ENCODE measurements at places on chromosomes 3 and 15.

- no peak for DNase-seq
Measured at GRCh38 chr3:115325539-115325938, 178.5 kb upstream of the ZBTB20 start.

GRCh38 chr15:68427963-68428362, 4.0 kb downstream of the ITGA11 start:
- DNase-seq = no peak

GRCh38 chr3:66224220-66224619, 3.4 kb downstream of the SLC25A26 start:
- DNase-seq = no peak

GRCh38 chr3:14837186-14837877, 18.6 kb downstream of the FGD5 start:
- no peak for DNase-seq

DNA sequence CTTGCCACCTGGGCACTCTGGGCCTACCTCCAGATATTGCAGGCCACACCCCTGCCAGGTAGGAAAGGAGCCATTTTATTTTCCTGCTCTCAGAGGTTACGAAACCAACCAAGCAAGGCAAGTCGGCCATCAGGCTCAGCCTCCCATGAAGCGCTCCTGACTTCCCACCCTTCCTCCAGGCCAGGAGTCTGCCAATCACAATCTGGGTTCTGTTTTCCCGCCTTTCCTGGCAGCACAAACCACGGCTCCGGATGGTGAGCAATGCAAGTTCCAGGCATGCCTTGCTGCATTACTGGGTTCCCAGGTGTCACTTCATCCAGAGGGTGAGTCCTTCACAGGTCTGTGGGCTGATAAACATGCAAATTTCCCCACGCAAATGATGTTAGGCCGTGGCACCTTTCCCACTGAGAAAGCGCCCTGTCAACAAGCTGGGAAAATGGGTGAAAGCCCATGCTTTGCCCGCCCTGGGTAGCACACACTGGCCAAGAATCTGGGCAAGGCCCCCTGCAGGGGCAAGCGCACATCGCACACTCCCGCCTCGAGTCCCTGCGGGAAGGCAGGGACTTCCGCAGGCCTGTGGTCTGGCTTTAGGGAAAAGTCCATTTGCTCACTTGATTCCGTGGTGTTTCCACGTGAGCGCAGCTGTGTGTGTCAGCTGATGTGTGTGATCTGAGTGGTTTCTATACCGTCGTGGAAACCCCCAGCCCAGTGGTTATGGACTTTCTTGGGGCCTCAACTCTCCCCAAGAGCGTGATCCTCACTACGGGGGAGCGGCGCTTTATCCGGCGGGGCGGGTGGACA, 61.6 kb upstream of the RYK start:
- DNase-seq = no peak

- no peak for DNase-seq
Measured at GRCh38 chr3:38829404-38829803, 13.4 kb upstream of the SCN10A start.

DNA sequence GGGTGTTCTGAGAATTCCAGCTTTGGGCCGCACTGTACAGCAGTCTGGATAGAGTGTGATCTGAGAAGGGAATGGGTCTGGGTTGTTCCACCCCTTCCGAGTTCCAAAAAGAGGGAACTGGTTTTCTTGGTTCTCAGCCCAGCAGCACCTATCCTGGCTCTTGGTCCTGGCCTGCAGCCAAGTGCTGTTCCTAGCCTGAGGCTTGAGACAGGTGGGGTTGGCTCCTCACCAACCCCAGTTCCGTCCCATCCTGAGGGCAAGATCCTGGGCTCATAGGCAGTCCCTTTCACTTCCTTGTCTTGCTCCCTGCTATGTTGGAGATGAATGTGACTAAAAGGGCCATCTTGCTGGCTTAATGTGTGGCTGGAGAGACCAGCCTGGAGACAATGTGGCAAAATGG, 15.2 kb downstream of the IVD start:
- DNase-seq = no peak

DNA sequence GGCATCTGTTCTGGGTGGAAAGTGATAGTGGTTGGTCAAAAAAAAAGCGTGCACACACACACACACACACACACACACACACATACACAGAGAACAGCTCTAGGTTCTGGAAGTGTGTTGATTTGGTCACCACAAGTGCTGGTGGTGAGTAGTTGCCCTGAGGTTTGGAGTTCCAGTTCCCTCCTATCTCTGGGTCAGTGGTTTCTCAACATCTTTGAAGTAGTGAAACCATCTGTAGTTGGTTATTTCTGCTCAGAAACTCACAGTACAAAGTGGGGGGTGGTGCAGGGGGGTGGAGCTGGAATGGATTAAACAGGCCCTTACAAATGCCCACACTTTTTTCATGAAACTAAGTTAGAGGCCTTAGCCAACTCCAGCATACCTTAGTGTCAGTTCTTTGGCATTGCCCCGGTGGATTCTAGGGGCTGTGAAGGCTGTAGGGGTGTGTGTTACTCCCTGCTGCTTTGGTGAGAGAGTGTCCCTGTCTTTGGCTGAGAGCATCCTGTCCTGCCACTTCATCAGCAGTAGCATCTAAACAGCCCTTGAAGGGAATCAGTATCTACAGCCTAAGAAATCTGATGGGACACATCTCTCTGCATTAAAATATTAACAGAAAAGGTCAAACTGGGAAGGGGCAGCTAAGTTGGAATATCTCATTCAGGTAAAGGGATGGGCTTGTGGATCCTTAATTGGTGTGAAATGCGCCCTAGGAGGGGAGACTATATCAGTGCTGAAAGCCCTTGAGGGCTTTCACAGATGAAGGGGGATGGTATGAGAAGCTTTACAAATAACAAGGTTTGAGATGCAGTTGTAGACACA, 20.6 kb downstream of the SMAD3 start:
- peak; percentile 51 for DNase-seq

DNA sequence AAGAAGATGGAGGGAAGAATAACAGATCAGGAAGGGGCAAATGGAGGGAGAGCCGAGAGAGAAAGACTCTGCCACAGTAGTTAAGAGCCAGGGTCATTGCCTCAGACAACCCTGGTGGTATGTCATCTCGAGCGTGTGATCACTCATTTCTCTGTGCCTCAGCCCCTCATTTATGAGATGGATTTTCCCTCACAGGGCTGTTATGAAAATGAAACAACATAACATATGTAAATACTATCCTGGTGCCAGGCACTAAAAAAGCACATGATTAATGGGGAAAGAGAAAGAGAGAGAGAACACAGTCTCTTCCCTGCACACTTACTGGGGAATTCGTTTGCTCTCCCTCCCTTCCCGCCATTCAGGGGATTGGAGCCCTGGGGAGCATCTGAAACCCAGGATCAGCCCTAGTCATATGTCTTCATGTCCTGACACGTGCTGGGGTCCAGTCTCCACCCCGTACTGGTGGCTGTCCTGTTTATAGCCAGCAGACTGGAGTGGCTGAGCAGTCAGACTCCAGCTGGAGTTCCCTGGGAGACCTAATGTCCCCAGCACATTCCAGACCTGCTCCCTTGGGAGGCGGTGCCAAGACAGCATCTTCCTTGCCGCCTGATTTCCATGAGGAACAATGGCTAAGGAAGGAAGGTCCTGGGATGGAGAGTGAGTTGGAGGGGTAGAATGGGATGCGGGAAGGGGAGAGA, 14.7 kb upstream of the AMOTL2 start:
- no peak for DNase-seq

GRCh38 chr3:135650309-135650708, 315.2 kb upstream of the PPP2R3A start:
- DNase-seq = no peak

GRCh38 chr15:59060348-59060747, 44.6 kb upstream of the CCNB2 start:
- no peak for DNase-seq

- no peak for DNase-seq
Measured at GRCh38 chr3:195885036-195885891, 23.1 kb downstream of the TNK2 start.

All from stimulated activated CD8-positive, alpha-beta memory T cell treated with anti-CD3 and anti-CD28 coated beads, Interleukin-7, amount 100 ng/mL, for 48 hours (primary cell).